Stimulated activated CD4-positive, alpha-beta T cell treated with anti-CD3 and anti-CD28 coated beads, Interleukin-1b, Interleukin-23, amount 100 ng/mL, for 1 hour (primary cell): ENCODE measurements at places on chromosomes 5 and 9.

DNA sequence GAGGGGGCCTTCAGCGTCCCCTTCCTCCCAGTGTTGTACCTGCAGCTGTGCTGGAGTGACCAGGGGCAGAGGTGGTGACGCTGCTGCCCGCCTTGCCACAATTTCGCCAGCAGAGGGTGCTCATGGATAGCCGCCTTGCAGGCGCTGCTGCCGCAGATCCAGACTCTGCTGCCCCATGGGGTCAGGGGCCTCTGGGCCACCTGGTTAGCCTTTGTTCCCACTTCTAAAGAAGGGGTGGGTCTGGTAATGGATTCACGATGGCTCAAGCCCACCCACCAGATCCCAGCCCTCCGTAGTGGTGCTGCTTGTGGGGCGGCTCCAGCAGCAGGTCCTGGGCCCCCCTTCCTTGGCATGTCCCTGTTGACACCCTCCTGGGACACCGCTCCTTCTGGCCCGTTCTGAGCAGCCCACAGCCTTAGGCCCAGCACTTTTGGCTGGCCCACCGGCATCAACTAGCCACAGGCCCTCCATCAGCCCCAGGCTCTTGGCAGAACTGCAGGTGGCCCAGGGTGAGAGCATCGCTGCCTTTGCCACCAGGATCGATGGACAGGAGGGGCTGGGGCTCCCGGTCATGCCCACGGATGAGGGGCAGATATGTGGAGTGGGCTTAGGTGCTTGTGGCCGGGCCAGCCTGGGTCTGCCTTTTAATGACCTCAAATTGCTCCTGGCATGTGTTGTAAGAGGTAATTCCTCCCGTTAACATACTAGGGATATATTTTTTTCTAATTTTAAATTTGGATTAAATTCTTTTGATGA lies 57.2 kb downstream of the COL5A1 start:
- peak; percentile 4 for DNase-seq

DNA sequence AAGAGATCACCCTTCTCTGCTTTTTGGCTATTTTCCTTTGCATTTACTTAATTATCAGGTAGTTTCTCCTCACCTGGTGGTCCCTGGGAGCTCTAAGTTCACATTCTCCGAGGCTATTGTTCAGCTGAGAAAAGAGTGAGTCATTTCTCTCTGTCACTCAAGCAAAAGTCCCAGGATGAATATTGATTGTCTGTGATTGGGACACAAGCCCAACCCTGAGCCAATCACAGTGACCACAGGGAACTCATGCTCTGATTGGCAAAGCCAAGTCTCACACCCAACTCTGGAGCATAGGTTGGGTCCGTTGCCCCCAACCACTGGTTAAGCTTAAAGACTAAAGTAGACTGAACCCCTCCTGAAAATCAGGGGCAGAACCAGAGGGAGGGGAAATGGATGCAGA lies 27.8 kb upstream of the FAT2 start:
- DNase-seq: no peak

- DNase-seq: no peak
Observed at GRCh38 chr9:6414247-6414641, 1.2 kb downstream of the UHRF2 start.

GRCh38 chr9:72440992-72441847 lies 76.2 kb upstream of the ZFAND5 start:
- DNase-seq: no peak

GRCh38 chr9:128043467-128043868 lies 23.7 kb downstream of the NAIF1 start:
- DNase-seq: no peak

DNA sequence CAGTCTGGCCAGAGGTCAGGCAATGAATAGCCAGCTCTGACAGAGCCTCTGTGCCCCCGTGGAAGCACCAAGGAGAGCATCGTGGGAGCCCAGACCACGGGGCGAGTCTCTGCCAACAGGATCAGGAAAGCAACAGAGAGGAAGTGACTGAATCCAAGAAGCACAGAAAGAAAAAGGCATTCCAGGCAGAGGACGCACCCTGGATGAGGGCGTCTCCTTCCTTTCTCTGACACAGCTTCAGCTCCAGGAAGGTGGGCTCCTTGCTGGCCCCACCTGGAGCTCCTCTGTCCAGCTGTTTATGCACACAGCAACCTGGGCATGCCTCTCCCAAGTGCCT lies 16.6 kb downstream of the HK3 start:
- DNase-seq: no peak

DNA sequence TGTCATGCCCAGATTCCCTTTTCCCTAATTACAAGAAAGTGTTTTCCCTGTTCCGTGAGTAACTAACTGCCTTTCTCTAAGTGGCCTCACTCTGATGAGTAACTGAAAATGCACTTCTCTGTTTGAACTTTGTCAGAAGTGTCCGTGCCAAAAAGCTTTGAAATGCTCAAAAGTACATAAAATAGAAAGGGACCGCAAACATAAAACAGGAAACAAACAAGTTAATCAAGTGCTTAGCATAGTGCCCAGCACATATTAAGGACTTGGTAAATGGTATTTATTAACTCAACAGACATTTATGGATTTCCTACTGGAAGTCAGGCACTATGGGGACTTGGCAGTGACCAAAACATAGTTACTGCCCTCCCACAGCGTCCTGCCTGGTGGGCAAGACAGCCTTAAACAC lies 22.3 kb downstream of the AQP3 start:
- DNase-seq: no peak

GRCh38 chr5:14457476-14457875 lies 124.1 kb upstream of the OTULINL start:
- DNase-seq: no peak
